ENCODE measurements at places on chromosomes 5 and 9.
A peak's percentile ranks its signal among the peaks of the same experiment; 100 is the strongest.

DNA sequence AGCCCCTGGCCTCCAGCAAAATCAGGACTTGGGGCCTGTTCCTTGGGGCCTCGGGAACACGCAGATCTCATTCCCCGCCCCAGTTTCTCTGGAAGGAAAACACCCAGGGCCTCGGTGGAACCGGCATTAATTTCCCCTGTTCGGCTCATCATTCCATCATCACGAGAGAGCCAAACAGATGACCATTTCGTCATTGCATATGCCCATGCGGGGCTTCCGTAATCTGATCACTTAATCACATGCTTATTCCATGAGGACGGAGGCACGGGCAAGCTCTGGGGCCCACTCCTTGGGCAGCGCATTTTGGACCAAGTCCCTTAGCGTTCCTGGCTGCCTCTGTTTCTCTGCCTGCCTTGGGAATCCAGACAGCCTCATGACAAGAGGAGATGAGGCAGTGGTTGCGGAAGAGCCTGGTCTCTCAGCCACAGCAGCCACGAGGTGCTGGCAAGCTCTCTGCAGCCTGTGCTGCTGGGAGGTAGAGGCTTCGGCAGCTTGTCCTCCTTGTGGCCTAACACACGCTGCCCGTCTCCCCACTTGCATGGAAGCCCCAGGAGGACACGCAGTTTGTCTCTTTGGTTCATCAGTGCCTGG is 65.0 kb upstream of the IER5L start:
- no peak for DNase-seq

GRCh38 chr9:132411091-132411508 is 1.1 kb downstream of the CFAP77 start:
- peak; percentile 63 for DNase-seq

DNA sequence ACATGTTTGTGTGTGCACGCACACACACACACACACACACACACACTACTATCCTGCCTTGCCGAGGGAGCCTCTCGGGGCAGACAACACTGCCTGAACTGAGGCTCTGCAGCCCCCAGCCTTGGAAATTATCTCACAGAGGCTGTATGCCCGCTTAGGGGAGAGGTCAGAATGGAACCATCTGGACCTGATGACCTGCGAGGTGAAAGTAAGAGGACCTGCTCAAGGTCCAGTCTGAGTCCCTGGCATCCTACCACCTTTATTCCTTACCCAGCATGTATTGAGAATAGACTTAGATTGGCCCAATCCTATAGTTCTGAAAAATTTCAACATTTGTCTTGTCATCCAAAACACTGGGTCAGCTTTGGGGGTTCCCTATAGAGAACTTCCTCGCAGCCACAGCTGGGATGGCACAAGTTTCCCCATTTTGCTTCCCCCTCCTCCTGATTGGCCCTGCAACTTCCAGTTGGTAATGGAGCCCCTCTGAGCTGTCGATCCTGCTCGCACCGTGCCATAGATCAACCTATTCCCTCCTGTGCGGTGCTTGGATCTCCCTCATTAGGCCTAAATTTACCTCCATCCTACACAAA is 10.2 kb downstream of the MVB12B start:
- DNase-seq: no peak

- DNase-seq: no peak
Measured at GRCh38 chr5:74422671-74423070, 217.9 kb downstream of the ENC1 start.

GRCh38 chr5:24606971-24607370 is 37.8 kb downstream of the CDH10 start:
- no peak for DNase-seq

- DNase-seq: no peak
Measured at GRCh38 chr5:74616236-74617146, 24.0 kb downstream of the ENC1 start.

GRCh38 chr9:130896233-130897014 is at the start of gene QRFP:
TSS of gene QRFP (minus strand) at chr9:130896812. CDS start at chr9:130893838, 2,974 bp downstream.
- no peak for DNase-seq

GRCh38 chr5:72478684-72479083 is 28.5 kb downstream of the ZNF366 start:
- no peak for DNase-seq

DNA sequence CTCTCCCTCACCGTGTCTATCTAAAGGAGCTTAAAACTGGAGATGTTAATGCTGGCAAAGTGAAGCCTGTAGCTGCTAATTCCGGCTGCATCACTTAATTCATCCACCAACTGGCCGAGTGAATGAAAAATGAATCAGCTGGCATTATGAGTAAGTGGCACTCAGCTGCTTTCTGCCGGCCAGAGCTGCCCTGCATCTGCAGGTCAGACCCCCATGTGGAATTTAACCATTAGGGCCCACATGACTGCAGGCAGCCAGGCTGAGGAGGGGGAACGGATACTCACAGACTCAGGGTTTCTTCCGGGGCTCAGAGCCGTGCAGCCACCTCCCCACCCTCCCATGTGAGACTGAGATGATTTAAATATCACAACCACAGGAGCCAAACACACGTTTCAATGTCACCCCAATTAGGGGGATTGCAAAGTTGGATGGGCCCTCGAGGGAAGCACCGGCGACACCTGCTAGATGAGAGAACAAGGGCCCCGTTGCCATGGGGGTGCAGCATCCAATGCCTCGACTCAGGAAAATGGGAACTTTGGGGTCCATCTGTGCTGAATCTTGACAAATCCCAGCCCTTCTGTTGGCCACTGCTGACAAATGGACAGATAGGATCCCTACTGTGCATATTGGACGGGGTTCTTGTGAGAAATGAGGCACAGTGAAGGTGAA is 115.6 kb upstream of the ALDH1B1 start:
- DNase-seq: no peak

DNA sequence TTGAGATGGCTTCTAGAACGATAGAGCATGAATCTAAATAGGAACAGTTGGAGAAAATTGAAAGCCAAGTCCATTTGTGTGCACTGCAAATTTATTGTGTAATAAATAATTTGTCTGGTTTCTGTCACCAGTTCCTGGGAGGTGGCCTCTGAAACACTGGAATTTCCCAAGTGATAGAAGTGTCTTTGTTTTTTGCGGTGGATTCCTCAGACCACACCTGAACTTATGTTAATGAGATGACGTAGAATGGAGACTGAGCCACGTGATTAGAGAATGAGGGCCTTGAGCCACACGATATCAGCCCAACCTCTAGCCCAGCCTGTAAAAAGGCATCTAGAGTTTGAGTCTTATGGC is 105.1 kb downstream of the MSX2 start:
- DNase-seq: no peak

Measured in T-helper 2 cell (primary cell).